ENCODE measurements at places on chromosomes 2 and 18. TPM values are rescaled to one million over a fixed set of nuclear protein-coding genes. Genes with fewer than 3 reads are reported as not detected.

DNA sequence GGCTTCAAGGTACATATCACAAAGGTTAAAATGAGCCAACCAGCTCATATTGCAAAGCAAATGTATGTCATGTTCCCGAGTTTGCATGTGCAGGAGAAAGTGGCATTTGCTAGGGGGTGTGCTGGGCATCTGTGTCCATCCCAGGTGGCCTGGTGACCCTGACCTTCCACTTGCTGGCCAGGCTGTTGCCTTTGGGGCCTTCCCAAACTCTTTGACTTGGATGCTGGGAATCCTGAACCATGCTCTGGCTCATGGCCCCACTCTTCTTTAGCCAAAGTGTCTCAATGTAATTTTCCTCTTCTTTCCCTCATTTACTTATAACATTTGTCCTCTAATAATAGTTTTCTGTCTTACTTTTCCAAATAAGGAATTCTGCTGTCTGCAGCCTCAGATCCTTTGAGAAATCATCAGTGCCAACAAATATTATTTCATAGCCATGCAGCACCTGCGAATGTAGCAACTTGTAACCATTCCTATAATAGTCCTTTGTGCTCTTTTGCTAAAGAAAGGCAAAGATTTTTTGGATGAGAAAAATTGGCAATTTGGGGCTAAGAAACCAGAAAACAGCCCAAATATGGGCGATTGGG, 64.2 kb downstream of the MTCL1 start:
- H3K27me3 ChIP-seq = no peaks in the 10 kb centered on the region
- no peak for DNase-seq
- H3K4me3 ChIP-seq = no peak overlapping the region
- peaks cover 13% of the 10 kb centered on the region for H3K4me1 ChIP-seq

DNA sequence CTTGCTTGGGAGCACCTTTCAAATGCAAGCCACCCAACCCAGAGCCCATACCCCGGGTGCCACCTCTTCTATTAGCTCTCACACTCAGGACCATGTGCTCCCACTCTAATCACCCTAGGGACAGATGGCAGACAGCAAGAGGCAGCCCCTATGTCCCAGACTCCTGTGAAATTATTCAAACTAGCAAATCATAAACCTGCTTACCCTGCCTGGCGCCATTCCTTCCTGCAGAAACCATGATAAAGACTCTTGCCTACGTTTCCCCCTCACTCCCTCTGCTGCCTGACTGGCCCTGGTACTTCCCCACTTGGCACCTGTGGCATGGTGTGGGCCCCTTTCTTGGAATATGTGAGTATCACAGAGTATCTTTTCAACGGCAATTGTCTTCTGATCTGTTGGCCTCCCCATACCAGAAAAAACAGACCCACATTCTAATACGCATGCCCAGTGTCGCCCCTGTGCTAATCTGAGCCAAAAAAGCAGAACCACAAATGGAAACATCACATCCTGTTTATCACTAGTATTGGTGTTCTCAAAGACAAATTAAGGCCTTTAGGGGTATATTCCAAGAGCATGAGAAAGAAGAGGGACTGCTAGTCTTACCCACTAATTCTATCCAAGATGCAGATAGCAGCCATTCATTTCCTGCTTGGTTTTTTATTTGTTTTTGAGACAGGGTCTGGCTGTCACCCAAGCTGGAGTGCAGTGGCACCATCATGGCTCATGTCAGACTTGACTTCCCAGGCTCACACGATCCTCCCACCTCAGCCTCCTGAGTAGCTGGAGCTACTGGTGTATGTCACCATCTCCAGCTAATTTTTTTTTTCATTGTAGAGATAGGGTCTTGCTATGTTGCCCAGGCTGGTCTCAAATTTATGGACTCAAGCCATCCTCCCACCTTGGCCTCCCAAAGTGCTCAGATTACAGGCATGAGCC, 44.1 kb upstream of the TTC39C start:
- H3K4me3 ChIP-seq = no peak overlapping the region
- H3K4me1 ChIP-seq = no peaks in the 10 kb centered on the region
- H3K27ac ChIP-seq = no peak overlapping the region
- H3K27me3 ChIP-seq = no peaks in the 10 kb centered on the region

The DCC gene
- not detected for total RNA-seq

DNA sequence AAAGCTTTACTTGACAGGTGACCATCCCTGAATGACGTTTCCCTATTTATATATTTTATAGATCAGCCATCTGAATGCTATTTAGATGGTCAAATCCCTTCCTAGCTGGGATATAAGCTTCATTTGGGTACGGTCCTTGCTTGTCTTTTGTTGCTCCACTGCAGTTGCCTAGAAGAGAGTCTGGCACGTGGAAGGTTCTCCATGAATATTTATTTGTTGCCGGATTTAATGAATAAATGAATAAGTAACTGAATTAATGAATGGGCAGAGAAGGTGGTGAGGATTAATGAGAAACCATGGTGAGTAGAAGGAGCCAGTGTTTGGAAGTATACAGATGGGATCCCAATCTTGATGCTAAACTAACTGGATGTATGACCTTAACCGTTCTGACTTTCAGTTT, 222.1 kb downstream of the LPIN1 start:
- DNase-seq = no peak
- H3K4me1 ChIP-seq = no peaks in the 10 kb centered on the region
- H3K27ac ChIP-seq = no peak overlapping the region
- H3K27me3 ChIP-seq = no peaks in the 10 kb centered on the region

GRCh38 chr2:218230882-218231281, 13.9 kb downstream of the ARPC2 start:
- H3K4me1 ChIP-seq = peaks cover 26% of the 10 kb centered on the region
- peaks cover 51% of the 10 kb centered on the region for H3K36me3 ChIP-seq
- no peak overlapping the region for H3K4me3 ChIP-seq
- DNase-seq = no peak

GRCh38 chr18:76821875-76822505, 367 bp upstream of the ZNF236 start:
- H3K4me3 ChIP-seq = peak overlapping the region; percentile 92
- H3K4me1 ChIP-seq = peaks cover 35% of the 10 kb centered on the region
- no peaks in the 10 kb centered on the region for H3K36me3 ChIP-seq
- no peaks in the 10 kb centered on the region for H3K27me3 ChIP-seq

DNA sequence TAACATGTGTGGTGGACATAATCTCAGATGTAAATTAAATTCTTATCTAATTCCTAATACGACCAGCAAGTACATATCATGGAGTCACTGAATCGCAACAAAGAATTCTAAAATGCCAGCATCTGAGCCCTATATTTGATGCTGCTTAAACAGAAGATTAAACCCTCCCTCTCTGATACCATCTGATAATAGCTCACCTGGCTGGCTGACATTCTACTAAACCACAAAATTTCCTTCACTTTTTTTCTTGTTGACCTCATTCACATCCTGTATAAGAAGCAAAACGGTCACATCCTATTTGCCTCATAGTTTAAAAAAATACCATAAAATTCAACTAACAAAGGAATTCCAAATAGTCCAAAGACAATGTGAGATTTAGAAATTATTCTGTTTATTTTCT, 371.6 kb upstream of the SLC8A1 start:
- no peaks in the 10 kb centered on the region for H3K27me3 ChIP-seq
- H3K4me3 ChIP-seq = no peak overlapping the region
- no peak for DNase-seq
- no peaks in the 10 kb centered on the region for H3K4me1 ChIP-seq
- H3K27ac ChIP-seq = no peak overlapping the region

The SCN9A gene
- 0.07 TPM for total RNA-seq

DNA sequence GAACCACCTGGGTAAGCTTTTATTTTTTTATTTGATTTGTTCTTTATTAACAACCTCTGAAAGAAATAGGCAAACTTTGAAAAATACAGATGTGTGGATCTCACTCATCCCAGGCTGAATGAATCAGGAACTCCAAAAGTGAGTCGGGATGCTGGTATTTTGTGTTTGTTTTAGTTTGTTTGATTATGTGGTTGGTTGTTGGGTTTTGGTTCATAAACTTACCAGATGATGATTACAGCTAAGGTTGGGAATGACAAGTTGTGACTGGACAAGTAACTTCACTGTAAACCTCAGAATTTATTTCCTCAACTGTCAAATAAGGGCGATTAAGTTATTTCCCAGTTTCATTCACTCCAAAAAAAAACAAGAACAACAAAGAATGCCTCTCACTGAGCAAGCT, 80.5 kb upstream of the KIF5C start:
- no peak overlapping the region for H3K27ac ChIP-seq
- H3K27me3 ChIP-seq = no peaks in the 10 kb centered on the region
- H3K4me3 ChIP-seq = no peak overlapping the region
- H3K36me3 ChIP-seq = no peaks in the 10 kb centered on the region

The MEP1B gene
- total RNA-seq = not detected

- no peak overlapping the region for H3K27ac ChIP-seq
- H3K36me3 ChIP-seq = no peaks in the 10 kb centered on the region
- H3K4me1 ChIP-seq = no peaks in the 10 kb centered on the region
- no peak overlapping the region for H3K4me3 ChIP-seq
- H3K27me3 ChIP-seq = no peaks in the 10 kb centered on the region
Measured at GRCh38 chr2:126527836-126528490, 128.0 kb upstream of the GYPC start.

The OTOS gene
- not detected for total RNA-seq

- H3K27me3 ChIP-seq = no peaks in the 10 kb centered on the region
- no peaks in the 10 kb centered on the region for H3K36me3 ChIP-seq
- no peaks in the 10 kb centered on the region for H3K4me1 ChIP-seq
- H3K4me3 ChIP-seq = no peak overlapping the region
Measured at GRCh38 chr18:45007531-45007930, 326.8 kb downstream of the SETBP1 start.

DNA sequence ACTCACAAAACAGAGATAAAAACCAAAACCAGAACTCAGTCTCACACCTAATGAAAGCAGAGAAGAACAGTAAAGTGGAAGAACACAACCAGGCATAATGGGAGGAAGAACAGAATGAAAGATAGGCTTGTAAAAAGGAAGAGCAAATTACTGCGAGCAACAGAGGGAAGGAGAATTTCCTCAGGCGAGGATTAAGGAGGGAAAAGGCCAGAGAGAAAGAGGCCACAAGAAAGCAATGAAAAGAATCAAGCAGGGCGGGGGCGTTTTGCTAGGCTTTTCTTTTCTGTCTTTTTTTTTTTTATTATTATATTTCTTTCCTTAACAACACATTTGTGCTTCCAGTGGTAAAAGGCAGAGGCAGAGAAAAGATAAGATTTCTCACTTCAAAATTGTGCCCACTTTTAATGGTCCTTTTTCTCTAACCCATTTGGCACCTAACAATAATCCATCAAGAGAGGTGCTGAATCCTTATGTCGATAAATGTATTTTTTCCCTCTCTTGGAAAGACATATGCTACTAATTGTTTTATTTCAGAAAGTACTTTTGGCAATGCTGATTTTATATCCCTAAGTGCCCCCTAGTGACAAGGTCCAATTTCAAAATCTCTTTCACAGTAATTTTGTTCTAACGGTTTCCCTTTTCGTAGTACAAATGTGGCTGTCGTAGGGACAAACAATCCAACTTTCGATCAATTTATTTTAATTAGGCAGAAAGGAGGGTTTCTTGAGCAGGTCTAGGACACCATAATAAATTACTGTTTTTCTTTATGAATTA, 138.7 kb upstream of the AQP4 start:
- DNase-seq = peak; percentile 2
- peaks cover 7% of the 10 kb centered on the region for H3K27me3 ChIP-seq
- no peaks in the 10 kb centered on the region for H3K4me1 ChIP-seq
- no peak overlapping the region for H3K27ac ChIP-seq
- H3K4me3 ChIP-seq = no peak overlapping the region
- no peaks in the 10 kb centered on the region for H3K36me3 ChIP-seq

The KIF5C gene
- total RNA-seq = 6.5 TPM

DNA sequence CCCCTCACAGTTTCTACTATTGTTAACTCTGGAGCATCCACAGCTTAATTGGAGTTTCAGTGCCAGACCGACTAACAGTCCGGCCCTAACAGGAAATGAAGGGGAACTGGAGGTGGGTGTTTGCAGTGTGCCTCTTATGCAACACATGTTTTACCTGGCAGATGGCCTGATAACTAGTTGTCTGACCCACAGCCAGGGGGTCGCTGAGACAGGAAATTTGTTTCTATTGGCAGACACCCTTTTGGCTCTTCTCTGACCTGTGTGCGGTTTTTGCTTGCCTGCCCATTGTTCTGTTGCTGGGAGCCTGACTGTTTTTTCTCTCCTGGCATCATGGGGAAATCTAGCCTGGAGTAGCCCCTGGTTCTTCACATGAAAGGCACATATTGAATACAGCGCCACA, 1329.8 kb downstream of the DSC3 start:
- H3K27me3 ChIP-seq = no peaks in the 10 kb centered on the region
- no peak for DNase-seq
- no peak overlapping the region for H3K4me3 ChIP-seq
- no peaks in the 10 kb centered on the region for H3K36me3 ChIP-seq
- no peaks in the 10 kb centered on the region for H3K4me1 ChIP-seq

DNA sequence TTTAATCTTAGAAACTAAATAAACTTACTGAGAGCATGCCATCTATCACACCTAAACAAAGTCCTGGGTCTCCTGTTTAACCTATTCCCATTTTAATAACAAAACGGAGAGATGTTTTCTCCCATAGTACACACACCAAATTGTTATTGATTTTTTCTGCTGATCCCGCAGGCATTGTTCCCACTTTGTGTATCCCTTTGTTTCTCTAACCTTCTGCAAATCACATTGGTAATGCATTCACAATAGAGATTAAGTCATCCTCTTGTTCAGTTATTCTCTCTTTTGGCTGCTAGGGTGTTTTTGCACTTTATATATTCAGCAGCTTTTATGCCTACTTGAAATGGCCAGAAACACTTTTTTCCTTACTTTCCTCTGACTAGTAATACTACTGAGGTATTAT, 1071.9 kb upstream of the CDH2 start:
- no peak overlapping the region for H3K4me3 ChIP-seq
- no peaks in the 10 kb centered on the region for H3K36me3 ChIP-seq
- no peak for DNase-seq
- H3K27ac ChIP-seq = no peak overlapping the region
- no peaks in the 10 kb centered on the region for H3K4me1 ChIP-seq
- no peaks in the 10 kb centered on the region for H3K27me3 ChIP-seq

DNA sequence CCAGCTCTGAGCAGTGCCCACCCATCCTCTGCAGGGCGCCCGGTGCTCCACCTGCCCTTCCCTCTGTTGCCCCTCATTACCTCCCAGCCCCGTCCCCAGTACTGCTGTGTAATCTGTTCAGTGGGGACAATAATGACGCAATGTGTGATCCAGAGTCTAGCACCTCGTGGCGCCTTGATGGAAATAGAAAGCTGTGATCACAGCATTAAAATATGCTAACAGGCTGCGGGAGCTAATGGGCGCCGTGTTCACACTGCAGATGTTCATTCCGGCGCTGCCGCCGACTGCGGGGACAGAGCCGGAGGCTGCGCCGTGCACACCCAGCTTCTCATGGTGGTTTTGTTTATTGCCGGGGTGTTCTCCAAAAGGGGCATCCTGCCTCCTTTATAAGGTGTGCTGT, 235.2 kb downstream of the LDLRAD4 start:
- H3K4me3 ChIP-seq = no peak overlapping the region
- no peaks in the 10 kb centered on the region for H3K36me3 ChIP-seq
- H3K4me1 ChIP-seq = no peaks in the 10 kb centered on the region
- DNase-seq = no peak
- no peaks in the 10 kb centered on the region for H3K27me3 ChIP-seq

- no peak overlapping the region for H3K4me3 ChIP-seq
- H3K27ac ChIP-seq = no peak overlapping the region
- H3K36me3 ChIP-seq = no peaks in the 10 kb centered on the region
Measured at GRCh38 chr18:45335282-45336043, 279.8 kb upstream of the SLC14A2 start.

Data from HCT116 (cell line).